ENCODE measurements at places on chromosomes 12 and 14.

- no peak for DNase-seq
Measured at GRCh38 chr12:115362339-115362976, 678.5 kb upstream of the TBX3 start.

DNA sequence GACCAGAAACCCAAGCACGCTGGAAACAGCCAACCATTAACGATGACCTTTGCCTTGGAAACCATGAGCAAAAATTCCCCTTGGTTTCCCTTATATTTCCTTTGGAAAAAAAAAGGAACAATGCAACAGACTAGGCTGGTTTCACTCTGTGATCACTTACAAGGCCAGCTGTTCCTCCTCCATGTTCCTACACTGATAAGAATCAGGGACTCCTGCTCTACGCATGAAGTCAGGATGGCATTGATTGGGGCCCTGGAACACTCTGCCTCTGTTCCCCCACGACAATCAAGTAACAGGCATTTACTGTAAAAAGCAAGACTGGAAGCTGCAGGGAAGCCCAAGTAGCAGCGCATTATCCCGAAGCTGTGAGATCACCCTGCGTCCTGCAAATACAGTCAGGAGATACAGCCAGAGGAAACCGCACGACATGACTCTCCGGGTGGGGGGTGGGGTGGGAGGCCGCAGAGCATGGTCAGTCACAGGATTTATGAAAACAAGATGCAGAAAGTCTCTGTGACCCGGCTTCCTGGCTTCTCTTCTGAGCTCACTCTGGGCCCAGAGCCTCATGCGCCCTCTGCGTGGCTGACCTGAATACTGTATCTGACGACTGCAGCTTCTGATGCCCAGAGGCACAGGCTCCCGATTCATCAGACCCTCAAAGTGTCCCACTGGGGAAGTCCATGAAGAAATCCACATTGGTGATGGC lies 31.1 kb downstream of the SSH1 start:
- DNase-seq, result peak; percentile 61

GRCh38 chr12:95197636-95198035 lies 19.6 kb downstream of the FGD6 start:
- no peak for DNase-seq

- DNase-seq, result no peak
Measured at GRCh38 chr12:115464661-115465060, 780.7 kb upstream of the TBX3 start.

DNA sequence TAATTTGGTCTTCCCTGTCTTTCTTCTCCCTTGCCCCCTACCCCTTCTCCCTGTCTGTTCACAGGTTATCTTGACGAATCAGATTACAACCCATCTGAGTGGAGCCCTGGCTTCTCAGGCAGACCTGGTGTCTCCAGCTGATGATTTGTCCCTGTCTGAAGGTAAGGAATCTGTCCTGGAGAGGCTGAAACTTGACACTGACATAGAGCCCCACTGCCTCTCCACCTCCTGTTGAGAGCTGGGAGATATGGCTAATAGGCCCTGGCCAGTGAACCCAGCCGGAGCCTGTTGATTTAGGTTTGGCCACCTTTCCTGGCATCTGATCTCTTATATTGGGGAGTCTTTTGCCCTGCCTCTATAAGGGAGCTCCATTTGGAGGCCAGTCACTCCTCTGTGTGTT lies 472.2 kb downstream of the RAD51B start:
- DNase-seq, result no peak

Data from H54 (cell line).